Left lobe of liver (tissue), 2 donors: ENCODE measurements at places on chromosomes 12 and 14. TPM values are rescaled to one million over a fixed set of nuclear protein-coding genes. Genes with fewer than 3 reads are reported as not detected.

DNA sequence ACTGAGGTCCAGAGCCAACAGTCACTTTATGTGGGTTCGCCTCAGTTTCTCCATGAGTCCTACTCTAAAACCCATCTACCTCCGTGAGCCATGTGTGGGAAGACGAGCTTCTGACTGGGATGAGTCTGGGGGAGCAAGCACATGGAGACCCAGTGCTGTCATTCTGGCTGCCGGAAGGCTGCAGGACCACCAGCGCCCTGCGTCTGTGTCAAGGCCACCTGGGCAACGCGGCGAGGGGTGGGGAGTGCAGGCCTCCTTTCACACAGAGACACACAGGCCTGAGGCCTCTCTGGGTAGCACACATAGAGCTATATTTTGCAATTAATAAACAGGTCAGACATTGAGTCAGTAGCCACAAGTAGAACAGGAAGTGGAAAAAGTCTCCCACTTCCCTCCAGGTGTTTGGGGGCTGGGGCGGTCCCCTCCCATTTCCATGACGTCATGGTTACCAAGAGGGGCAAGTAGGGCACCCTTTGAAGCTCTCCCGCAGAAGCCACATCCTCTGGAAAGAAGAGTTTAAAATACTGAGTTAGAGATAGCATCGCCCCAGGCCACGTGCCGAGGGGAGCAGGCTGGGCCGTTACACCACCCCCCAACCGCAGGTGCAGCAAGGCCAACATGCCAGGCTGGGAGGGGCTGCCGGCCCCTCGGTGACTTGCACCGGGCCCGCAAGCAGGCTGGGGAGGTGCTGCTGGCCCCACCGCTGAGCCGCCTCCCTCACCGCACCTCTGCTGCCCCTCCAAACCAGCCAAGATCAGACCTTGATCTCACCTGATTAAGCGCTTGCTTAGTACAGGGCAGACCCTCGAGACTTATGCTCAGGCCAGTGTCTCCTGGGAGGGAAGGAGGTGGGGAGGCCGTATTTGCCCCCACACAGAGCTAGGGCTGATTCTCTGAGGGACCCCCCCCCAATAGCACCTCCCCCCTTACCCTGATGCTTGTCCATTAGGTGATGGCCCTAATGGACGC is 32.7 kb downstream of the DAD1 start:
- DNase-seq, result peak; percentile 52

SLC5A8 gene
- total RNA-seq, result not detected

DNA sequence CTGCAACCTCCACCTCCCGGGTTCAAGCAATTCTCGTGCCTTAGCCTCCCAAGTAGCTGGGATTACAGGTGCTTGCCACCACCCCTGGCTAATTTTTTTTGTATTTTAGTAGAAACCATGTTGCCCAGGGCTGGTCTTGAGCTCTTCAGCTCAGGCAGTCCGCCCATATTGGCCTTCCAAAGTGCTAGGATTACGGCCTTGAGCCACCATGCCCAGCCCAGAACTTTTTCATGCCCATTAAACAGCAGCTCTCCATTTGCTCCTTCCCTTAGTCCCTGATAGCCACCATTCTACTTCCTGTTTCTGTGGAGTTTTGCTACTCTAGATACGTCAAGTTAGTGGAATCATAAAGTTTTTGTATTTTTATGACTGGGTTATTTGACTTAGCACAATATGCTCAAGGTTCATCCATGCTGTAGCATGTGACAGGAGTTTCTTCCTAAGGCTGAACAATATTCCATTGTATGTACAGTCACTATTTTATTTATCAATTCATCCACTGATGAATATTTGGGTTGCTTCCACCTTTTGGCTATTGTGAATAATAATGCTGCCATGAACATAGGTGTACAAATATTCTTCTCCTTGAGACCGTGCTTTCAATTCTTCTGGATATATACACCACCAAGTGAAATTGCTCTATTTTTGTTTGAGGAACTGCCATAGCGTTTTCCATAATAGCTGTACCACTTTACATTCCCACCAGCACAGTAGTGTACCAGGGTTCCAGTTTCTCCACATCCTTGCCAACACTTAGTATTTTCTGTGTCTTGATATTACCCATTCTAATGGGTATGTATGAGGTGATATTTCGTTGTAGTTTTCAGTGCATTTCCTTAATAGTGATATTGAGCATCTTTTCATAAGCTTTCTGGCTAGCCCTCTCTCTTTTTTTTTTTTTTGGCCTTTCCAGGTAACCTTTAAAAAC is 15.0 kb downstream of the ATF1 start:
- DNase-seq, result no peak

UNC79 gene
- 0.03 TPM for total RNA-seq

NOXRED1 gene
- 0.33 TPM for total RNA-seq

DNA sequence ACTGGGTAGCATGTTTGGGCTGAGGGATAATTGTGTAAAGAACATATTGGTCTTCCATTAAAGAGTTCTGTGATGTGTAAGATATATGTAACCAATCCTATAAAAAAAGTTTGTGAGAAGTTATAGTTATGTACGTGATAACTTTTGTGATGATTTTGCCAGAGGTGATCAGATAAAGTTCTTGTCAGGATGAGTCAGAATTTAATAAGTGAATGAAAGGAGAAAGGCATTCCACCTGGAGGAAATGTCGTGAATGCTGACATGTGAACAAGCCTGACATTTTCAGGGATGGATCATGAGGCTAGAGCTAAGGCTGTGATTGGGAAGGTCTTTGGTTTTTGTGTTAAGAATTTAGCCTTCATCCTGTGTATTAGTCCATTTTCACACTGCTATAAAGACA is 241.5 kb downstream of the SNAPC1 start:
- DNase-seq, result no peak

DNA sequence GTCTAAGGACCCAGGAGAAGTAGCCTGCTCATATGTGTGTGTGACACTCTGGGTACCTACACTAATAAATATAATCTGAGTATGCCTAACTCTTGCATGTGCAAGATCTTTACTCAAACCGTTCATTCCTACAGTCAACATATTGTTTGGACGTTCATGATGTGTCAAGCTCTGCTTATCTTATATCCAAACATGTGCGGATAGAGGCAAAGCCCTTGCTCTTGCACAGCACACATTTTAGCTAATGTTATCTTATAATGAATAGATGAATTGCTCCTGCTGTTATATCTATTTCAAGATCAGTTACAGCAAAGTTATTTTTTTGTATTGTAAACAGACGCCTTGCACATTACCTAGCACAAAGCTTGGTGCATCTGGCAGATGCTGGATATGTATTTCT is 228.4 kb upstream of the FLRT2 start:
- no peak for DNase-seq

GRCh38 chr14:32728976-32729375 is 209.7 kb upstream of the NPAS3 start:
- DNase-seq, result no peak

DNA sequence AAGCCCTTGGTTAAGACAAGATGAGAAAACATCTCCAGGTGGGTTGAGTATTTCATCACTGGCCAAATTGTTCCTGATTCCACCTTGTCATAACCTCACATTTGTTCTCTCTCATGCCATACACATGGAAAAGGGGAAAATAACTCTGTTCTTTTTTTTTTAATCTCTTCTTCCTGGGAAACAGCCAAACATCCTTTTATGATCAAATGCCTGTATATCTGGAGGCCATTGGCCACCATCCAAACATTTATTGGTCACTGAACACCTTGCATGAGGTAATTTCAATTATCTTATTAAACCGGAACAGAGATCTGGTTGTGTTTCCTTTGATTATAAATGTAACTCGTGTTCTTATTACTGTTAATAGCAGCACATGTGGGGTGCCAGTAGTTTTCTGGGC is 469.6 kb downstream of the NPAS3 start:
- DNase-seq, result no peak

- no peak for DNase-seq
Observed at GRCh38 chr12:89994911-89995310, 286.3 kb upstream of the ATP2B1 start.

KLRB1 gene
- 0.15 TPM for total RNA-seq

GRCh38 chr14:24051176-24051788 is 527 bp upstream of the CARMIL3 start:
- DNase-seq, result no peak

- DNase-seq, result no peak
Observed at GRCh38 chr14:59229653-59230406, 41.4 kb downstream of the DAAM1 start.

SOS2 gene
- 9.9 TPM for total RNA-seq

FAM181A gene
- total RNA-seq, result not detected

- no peak for DNase-seq
Observed at GRCh38 chr14:104633276-104634137, 28.9 kb upstream of the TMEM179 start.

DNA sequence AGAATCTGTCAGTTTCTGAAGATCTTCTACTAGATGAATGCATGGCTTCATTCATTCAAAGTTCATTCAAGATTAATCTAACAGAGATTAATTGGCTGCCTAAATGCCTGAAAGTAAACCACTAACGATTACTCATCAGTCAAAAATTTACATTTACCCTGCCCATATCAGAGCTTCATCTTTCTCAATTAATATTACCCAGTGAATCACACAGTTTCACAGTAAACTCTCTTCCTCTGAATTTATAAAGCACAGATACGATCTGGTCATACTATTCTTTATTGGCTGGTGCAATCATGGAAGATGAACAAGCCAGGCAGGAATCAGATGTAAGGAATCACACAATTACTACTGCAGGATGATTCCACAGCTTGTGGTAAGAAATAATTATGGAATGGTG is 377.7 kb downstream of the SLC16A7 start:
- DNase-seq, result no peak

DNA sequence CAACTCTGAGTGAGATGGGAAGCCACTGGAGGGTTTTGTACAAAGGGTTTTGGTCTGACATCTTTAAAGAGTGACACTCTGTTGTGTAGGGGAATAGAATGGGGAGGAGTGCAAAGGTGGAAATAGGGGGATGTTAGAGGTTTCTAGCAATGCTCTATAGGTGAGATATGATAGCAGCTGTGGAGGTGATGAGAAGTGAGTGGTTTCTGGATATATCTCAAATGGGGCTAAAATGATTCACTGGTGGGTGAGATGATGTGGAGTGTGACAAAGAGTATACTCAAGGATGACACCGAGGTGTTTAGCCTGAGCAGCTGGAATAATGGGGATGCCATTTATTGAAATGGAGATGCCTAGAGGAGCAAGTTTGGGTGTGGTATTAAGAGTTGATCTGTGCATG is 426.4 kb downstream of the PCNX1 start:
- DNase-seq, result no peak

DNA sequence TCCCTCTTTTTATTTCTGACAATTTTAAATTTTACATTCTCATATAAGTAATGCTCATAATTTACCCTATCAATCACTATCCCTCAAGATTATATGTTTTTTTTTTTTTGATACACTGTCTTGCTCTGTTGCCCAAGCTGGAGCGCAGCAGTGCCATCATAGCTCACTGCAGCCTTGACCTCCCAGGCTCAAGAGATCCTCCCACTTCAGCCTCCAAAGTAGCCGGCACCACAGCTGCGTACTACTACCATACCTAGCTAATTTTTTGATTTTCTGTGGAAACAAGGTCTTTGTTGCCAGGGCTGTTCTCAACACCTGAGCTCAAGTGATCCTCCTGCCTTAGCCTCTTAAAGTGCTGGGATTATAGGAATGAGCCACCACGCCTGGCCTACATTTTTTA is 4.4 kb downstream of the DUSP16 start:
- no peak for DNase-seq

IAPP gene
- total RNA-seq, result 0.25 TPM
